ENCODE measurements at places on chromosomes 6 and 20. TPM values are rescaled to one million over a fixed set of nuclear protein-coding genes. Genes with fewer than 3 reads are reported as not detected.

DNA sequence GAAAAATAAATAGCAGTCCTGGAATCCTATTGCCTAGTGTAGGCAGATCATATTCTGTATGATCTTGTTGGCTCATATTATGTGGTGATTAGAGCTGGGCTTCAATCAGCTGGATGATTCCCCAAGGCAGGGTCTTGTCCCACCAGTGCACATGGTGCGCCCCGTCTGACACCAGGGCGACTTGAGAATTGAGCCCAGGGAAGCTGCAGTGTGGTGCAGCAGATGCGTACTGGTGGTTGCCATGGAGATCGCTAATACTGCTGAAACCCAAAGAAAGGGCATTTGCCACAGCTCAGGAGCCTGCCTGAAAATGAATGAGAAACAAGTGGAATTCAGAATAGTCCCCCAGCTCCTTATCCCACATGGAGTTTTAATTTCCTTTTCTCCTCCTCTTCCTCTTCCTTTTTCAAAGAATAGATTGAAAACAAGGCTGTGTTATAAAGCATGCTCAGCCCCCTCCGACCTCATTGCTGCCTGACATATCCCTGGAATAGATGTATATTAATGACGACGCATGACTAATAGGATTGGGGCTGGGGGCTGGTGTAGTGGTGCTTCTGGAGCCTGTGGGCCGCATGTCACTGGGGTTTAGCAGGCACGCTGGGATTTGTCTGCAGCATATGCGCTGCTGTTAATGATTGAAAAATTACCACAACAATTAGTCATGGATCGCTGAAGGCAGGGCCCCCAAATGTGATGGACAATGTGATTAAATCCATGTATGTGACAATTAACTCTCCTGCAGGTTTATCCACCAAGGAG lies 210.5 kb downstream of the FARS2 start:
- no peak for DNase-seq

DNA sequence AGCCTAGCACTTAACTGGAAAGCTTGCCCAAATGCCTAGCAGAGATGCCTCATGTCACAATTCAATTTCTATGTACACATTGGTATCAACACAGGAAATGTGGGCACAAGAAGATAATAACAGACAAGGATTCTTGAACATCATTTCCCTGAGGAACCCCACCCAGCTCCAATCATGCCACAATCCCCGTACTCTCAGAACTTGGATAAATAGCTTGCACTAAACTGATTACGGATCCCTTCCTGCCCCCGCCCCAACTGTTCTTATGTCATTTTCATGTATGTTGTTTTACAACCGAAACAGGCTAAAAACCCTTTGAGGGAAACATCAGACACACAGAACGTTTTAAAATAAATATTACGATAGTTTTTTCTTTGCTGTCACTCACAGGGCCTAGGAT lies 87.1 kb downstream of the BACH2 start:
- no peak for DNase-seq

DNA sequence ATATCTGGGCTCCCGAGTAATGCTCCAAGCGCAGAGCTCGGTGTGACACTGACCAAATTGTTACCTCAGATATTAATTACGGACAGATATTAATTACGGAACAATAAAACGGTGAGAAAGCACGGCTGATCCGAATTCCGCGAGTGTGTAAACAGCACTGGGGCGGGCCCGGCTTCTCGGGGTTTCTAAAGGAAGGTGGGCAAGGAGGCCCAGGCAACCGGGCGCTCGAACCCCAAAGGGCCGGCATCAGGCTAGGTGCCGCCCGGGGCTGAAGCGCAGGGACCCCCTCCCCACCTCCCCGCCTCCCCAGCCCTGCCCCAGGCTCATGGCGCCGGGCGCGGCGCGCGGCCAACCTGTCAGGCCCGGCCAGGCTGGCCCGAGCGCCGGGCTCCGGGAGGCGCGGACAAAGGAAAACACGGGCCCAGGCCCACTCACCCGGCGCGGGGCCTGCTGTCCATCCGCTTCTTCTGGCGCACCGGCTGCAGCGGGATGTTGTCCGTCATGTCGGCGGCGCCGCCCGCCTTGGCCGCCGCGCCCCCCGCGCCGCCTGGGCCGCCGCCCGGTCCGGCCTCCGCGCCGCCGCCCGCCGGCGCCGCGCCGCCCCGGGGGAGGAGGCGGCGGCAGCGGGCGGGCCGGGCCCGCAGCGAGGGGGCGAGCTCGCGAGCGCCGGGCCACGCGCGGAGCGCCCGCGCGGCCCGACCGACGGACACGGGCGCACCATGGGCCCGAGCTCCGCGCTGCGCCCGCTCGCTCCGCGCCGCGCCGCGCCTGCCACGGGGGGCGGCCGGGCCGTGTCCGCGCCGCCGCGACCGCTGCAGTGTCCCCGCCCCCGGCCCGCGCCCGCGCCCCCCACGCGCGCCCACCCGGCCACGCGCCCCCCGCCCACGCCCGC lies at the start of gene ATP9A:
Gene ATP9A (minus strand): TSS at position 524 of the 892 bp plus-strand sequence. CDS start 21 bp downstream, at position 503.
- DNase-seq, result peak; percentile 60

The BPI gene
- not detected for total RNA-seq

The UNC5CL gene
- 3.4 TPM for total RNA-seq

The PPP1R3G gene
- total RNA-seq, result 0.55 TPM

The SIRPD gene
- total RNA-seq, result not detected

The REM1 gene
- 0.46 TPM for total RNA-seq

The CLPSL2 gene
- not detected for total RNA-seq

The TXLNB gene
- 0.89 TPM for total RNA-seq

Data from mucosa of descending colon (tissue), 3 donors.